ENCODE measurements at places on chromosomes 6 and 20.

DNA sequence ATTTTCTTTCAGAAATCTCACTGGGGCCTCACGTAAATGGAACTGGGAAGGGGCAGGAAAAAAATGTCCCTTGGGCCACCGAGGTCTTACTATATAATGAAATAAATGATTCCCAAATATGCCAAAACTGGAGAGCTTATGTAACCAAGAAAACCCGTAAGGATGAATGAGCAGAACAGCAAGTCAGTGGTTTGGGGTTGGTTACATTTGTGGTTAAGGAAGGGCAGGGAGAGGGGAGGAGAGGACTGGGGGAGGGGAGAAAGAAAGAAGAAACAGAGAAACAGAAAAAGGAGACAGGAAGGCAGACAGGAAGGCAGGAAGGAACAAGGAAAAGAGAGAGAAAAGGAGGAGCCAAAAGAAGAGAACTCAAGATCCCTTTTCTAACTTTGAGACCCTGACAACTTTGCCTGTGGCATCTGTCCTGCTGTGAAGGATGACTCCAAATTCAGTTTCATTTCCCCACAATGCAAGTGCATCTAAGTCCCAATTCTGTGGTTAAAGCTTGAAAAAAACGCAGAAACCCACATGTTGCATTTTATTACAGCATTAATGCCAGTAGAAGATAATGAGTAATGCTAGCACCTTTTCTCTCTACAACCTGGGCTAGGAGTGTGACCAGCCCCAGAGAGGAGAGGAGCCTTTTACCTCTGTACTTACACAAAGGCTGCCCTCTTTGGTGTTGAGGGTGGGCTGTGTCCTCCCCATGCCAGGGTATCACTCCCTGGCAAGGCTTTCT lies 10.8 kb upstream of the ARMC2 start:
- no peak for DNase-seq

GRCh38 chr6:33675968-33676367 lies 35.5 kb downstream of the UQCC2 start:
- DNase-seq: no peak

DNA sequence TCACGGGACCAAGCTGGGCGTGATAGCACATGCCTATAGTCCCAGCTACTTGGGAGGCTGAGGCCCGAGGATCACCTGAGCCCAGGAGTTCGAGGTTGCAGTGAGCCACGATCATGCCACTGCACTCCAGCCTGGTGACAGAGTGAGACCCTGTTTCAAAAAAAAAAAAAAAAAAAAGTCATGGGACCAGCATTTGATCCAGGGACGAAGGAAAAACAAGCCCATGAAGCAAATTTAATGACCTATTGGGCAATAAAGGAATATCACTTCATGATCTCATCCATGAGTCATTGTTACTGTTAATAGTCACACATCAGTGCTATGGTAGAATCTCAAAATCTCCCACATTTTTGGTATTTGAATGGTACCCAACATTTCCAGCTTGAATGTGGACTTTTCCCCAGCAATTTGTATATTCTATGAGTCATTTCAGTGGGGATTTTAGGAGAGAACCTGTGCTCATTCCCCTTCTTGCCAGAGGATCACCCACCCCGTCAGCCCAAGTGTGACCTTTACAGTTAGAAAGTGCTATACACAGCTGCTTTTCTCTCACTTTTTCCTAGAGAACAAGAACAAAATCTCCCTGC lies 8.5 kb upstream of the SOD2 start:
- no peak for DNase-seq

GRCh38 chr6:166872531-166873009 lies 83.8 kb downstream of the RNASET2 start:
- no peak for DNase-seq

All from SHP77 treated with DMSO at 0.1 percent for 48 hours (cell line).